Type B pancreatic cell (in vitro differentiated cells): ENCODE measurements at places on chromosomes 2 and 18.

DNA sequence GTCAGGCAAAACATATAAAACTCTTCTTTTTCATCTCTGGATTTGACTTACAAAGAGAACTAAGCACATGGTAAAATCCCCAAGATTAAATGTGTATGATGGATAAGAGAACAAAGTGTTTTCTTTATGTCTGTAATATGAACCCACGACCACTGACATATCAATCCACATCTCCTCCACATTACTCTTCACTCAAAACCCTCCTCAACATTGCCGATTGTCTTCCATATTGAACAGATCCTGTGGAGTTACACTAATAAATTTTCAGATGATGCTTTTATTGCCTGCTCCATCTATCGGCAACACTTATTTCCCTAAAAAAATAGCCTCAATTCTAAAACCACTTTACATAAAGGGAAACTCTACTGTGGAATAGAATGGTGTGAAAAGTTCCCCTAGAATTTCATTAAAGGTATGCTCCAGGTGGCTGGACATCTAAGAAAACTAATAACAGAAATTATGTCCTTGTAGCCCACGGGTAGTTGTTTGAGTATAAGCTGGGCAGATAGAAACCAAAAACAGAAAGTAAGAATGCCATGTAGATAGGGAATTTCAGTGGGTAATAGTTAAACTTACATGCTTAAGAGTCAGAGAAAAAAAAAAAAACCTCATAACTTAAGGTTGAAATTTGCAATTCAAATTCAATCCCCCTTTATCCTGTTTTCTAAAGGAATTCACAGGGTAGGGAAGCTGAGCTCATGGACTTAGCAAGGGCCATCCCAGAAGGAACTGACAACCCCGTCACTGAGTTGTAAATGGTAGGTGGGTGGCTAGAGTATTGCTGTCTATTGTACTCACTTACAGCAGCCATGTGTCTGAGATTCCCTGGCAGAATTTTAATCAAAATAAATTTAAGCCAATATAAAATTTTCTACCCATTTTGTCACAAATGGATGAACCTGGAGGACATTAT, 305.4 kb upstream of the LYPD1 start:
- H3K27ac ChIP-seq: no peak overlapping the region
- no peak overlapping the region for H3K4me3 ChIP-seq
- H3K36me3 ChIP-seq: no peaks in the 10 kb centered on the region

- H3K4me1 ChIP-seq: peaks cover 14% of the 10 kb centered on the region
- H3K36me3 ChIP-seq: peaks cover 23% of the 10 kb centered on the region
- H3K27ac ChIP-seq: peak overlapping the region; percentile 30
These were observed 190.4 kb downstream of the FMNL2 start for GRCh38 chr2:152525277-152525838.

DNA sequence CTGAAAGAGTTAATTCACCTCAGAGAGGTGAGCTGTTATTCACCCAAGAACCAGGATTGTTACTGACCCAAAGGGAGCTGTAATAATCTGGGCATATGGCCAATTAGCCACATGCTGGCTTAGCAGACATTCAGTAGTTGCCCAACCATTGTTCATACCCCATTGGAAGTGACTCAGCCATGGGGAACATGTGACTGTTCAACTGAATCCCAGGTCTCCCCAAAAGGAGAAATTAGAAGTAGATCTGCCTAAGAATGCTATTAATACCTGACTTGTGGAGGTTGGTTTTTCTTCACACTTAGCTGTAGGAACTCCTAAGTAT, 272.6 kb upstream of the UBE2E3 start:
- no peak overlapping the region for H3K27ac ChIP-seq
- DNase-seq: no peak
- H3K4me3 ChIP-seq: no peak overlapping the region

GRCh38 chr18:23397907-23398306, 55.2 kb upstream of the RIOK3 start:
- H3K27me3 ChIP-seq: no peaks in the 10 kb centered on the region
- no peak overlapping the region for H3K4me3 ChIP-seq
- H3K36me3 ChIP-seq: peaks cover 6% of the 10 kb centered on the region
- H3K4me1 ChIP-seq: peaks cover 19% of the 10 kb centered on the region

- H3K27ac ChIP-seq: no peak overlapping the region
- no peak for DNase-seq
- H3K36me3 ChIP-seq: peaks cover 6% of the 10 kb centered on the region
- peaks cover 3% of the 10 kb centered on the region for H3K27me3 ChIP-seq
- H3K4me3 ChIP-seq: peak overlapping the region; percentile 84
These were observed 2.4 kb upstream of the ASB1 start for GRCh38 chr2:238424313-238424700.

GRCh38 chr2:211159972-211160371, 603.6 kb downstream of the CPS1 start:
- no peak overlapping the region for H3K27ac ChIP-seq
- no peaks in the 10 kb centered on the region for H3K27me3 ChIP-seq
- no peak for DNase-seq
- H3K4me3 ChIP-seq: no peak overlapping the region
- no peaks in the 10 kb centered on the region for H3K36me3 ChIP-seq
